ENCODE measurements at places on chromosomes 7 and 10. TPM values are rescaled to one million over a fixed set of nuclear protein-coding genes. Genes with fewer than 3 reads are reported as not detected.

Gene DKK1
- total RNA-seq, result 18.6 TPM

Gene PWWP2B
- total RNA-seq, result 16.3 TPM

Gene NUDT13
- 2.1 TPM for total RNA-seq

Gene IL6
- total RNA-seq, result 1.0 TPM

Gene MSRB2
- total RNA-seq, result 8.3 TPM

Gene C7orf57
- not detected for total RNA-seq

Gene CFTR
- not detected for total RNA-seq

Gene NPC1L1
- not detected for total RNA-seq

Gene HOXA11
- total RNA-seq, result 0.70 TPM

Gene CYP2C19
- total RNA-seq, result not detected

Gene TEX36
- not detected for total RNA-seq

Gene LIPK
- not detected for total RNA-seq

Gene HTR7
- not detected for total RNA-seq

Gene SPACDR
- 0.34 TPM for total RNA-seq

Gene CYP17A1
- total RNA-seq, result not detected

Gene GRM3
- not detected for total RNA-seq

Gene ABLIM1
- total RNA-seq, result 141 TPM

Gene TRRAP
- total RNA-seq, result 24.2 TPM

Gene DEPP1
- 174 TPM for total RNA-seq

Gene TBATA
- not detected for total RNA-seq

Gene CYREN
- total RNA-seq, result 29.5 TPM

Gene INMT
- total RNA-seq, result 0.05 TPM

Gene TSPAN12
- 83.4 TPM for total RNA-seq

Gene CFAP69
- 1.1 TPM for total RNA-seq

Gene PNLIPRP2
- total RNA-seq, result not detected

Gene CNNM1
- not detected for total RNA-seq

Gene MARCHF5
- total RNA-seq, result 41.2 TPM

Gene DOCK4
- 155 TPM for total RNA-seq

Gene C10orf95
- total RNA-seq, result 0.05 TPM

Gene STRA8
- total RNA-seq, result not detected

Data from dermis blood vessel endothelial cell (primary cell).